ENCODE measurements at places on chromosomes 4 and X. TPM values are rescaled to one million over a fixed set of nuclear protein-coding genes. Genes with fewer than 3 reads are reported as not detected.

Gene CTAG1A
- total RNA-seq, result not detected

Gene ATG4A
- total RNA-seq, result 20.6 TPM

Gene PABPC5
- total RNA-seq, result 10.7 TPM

Gene COPS4
- total RNA-seq, result 94.3 TPM

Gene PTPN13
- 32.8 TPM for total RNA-seq

Gene FOXO4
- 19.5 TPM for total RNA-seq

Gene CXorf51A
- not detected for total RNA-seq

Gene PNPLA4
- total RNA-seq, result 13.6 TPM

Gene GPAT3
- 27.8 TPM for total RNA-seq

Gene ELF4
- total RNA-seq, result 11.3 TPM

Gene VCX3B
- total RNA-seq, result not detected

Gene SPANXB1
- total RNA-seq, result not detected

Gene CDX4
- not detected for total RNA-seq

Gene P2RY4
- 0.41 TPM for total RNA-seq

Gene PPP4R3C
- not detected for total RNA-seq

Gene MAGEA6
- total RNA-seq, result not detected

Gene PRDM5
- 36.4 TPM for total RNA-seq

Gene F8A2
- total RNA-seq, result not detected

Gene PNCK
- 0.92 TPM for total RNA-seq

Gene NMU
- total RNA-seq, result 6.2 TPM

Gene MAGED4B
- 32.6 TPM for total RNA-seq

Gene DSPP
- not detected for total RNA-seq

Gene POU3F4
- not detected for total RNA-seq

Gene HPGDS
- total RNA-seq, result 2.8 TPM

Gene TMEM35A
- total RNA-seq, result 1.7 TPM

Gene LONRF3
- 9.5 TPM for total RNA-seq

Gene HSFX4
- not detected for total RNA-seq

Gene DGAT2L6
- total RNA-seq, result not detected

Gene FAM184B
- 8.0 TPM for total RNA-seq

Gene NAT8L
- 0.51 TPM for total RNA-seq

Gene SYTL5
- total RNA-seq, result 1.3 TPM

Gene TEX13C
- total RNA-seq, result not detected

Gene C4orf51
- not detected for total RNA-seq

Gene STATH
- 68.2 TPM for total RNA-seq

Gene DCAF12L1
- total RNA-seq, result 1.9 TPM

Gene EXOC1L
- not detected for total RNA-seq

Gene USP46
- 24.1 TPM for total RNA-seq

Gene RHOXF2B
- not detected for total RNA-seq

Gene TADA2B
- 27.4 TPM for total RNA-seq

Data from tongue (tissue), 3 donors.